Transverse colon (tissue), 4 donors: ENCODE measurements at places on chromosomes 6 and 20.

GRCh38 chr20:40512994-40513393 lies 176.0 kb downstream of the MAFB start:
- DNase-seq = no peak

DNA sequence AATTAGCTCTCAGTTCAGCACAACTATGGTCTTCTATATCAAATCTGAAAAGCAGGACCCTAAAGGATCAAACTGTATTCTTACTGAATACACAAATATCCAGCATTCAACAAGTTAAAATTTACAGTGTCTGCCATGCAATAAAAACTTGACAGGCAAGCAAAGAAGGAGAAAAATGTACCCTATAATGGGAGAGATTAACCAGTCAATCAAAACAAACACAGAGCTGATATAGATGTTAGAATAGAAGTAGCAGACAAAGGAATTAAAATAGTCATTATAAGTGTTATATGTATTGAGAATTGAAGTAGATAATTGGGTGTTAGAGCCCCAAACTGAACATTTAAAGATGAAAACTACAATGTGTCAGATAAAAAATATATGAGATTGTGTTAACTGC lies 914.9 kb downstream of the EPHA7 start:
- DNase-seq = no peak

GRCh38 chr20:49247792-49248191 lies 28.6 kb downstream of the DDX27 start:
- DNase-seq = no peak

DNA sequence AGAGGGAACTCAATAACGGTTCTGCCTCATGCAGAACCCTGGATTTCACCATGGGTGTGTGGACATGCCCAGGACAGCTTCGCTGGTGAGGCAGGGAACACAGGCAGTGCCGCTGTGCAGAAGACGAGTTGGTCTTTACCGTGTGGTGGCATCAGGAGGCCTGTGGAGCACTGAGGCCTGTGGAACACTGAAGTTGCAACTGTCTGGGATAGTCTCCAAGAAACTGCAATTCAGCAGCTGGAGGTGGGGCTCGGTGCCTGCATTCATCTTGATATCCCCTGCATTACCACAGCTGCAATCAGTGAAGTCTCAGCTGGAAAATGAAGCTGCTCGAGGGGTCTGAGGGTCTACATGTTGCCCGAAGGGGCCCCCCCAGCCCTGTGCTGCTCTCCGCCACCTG lies 202.4 kb upstream of the CDH4 start:
- no peak for DNase-seq

DNA sequence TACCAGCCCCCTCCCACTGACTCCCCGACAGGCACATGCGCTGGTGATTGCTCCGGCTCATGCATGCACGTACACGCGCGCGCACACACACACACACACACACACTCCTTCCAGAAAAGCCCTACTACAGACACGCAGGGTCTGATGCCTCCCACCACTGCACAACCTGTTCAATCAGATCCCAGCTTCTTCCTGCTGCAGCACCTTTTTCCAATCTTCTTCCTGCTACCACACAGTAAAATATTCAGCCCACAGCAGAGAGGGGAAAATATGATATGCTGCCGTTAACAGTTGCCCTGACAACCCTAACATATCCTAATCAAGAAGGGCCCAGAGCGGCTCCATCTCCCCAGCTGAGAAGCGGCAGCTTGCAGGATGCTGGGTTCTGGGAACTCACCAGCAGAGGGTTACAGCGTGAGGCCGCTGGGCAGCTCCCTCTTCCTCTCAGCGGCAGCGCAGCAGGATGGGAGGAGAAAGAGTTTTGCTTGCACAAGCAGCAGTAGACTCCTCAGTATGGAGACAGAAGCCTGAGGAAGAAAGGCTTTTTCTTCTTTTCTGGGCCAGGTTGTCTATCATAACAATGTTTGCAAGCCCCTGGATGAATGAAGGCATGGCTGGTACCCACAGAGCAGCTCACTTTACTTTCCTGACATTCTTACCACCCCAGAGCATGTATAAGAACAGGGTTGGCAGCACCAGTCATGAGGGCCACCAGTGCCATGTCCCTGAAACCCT lies 23.9 kb downstream of the MAP7 start:
- DNase-seq = no peak

GRCh38 chr6:34982424-34982852 lies 93.4 kb downstream of the ANKS1A start:
- no peak for DNase-seq

GRCh38 chr20:32680544-32681174 lies 6.9 kb upstream of the C20orf203 start:
- no peak for DNase-seq
